ENCODE measurements at places on chromosomes 12 and 14.

GRCh38 chr12:12735301-12735700 lies 18.1 kb downstream of the CDKN1B start:
- DNase-seq, result no peak

GRCh38 chr14:51822499-51822898 lies 37.9 kb upstream of the GNG2 start:
- no peak for DNase-seq

GRCh38 chr12:12705838-12706520 lies 10.0 kb upstream of the GPR19 start:
- no peak for DNase-seq

- peak; percentile 92 for DNase-seq
Observed at GRCh38 chr14:93115069-93115820, 480 bp downstream of the ITPK1 start.

GRCh38 chr14:71588028-71588427 lies 344.2 kb upstream of the RGS6 start:
- DNase-seq, result no peak

- no peak for DNase-seq
Observed at GRCh38 chr14:77790566-77791224, 9.2 kb upstream of the ADCK1 start.

DNA sequence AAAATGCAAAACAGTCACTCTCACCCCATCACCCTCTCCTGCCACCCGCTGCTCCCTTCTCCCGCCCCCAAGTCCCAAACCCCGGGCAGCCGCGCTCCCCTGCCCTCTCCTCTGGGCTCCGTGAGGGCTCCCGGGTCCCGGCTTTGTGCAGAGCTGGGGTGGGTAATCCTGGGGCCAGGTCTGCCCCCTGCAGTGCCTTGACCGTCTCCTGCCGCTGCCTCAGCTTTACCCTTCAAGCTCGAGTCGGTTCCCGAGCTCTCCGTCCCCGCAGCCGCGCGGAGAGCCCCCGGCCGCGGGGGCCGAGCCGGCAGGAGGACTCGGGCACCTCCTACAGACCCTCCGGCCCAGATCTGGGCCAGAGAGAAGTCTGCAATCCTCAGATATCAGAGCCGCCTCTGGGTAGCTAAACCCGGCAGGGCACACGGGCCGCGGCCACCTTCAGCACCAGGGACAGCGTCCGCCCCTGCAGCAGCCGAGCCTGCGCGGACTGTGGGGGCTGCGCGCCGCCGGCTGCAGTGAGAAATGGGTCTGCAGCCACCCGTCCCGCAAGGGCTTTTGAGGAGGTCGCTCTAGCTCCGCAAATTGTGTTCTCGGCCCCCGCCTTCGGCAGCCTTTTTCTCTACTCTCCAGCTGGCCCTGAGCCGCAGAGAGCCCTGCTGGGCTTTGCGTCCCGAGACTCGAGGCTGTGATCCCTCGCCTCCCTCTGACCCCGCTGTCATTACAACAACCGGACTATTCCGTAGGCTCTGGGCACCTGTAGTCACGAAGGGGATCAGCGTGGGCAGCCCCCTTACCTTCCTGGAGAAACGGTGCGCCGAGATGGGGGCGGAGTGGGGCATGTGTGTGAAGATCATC lies 1.2 kb downstream of the PRMT8 start:
- DNase-seq, result peak; percentile 57

- no peak for DNase-seq
Observed at GRCh38 chr12:108955225-108955835, 65.5 kb downstream of the SVOP start.

- DNase-seq, result no peak
Observed at GRCh38 chr14:57575482-57575881, 81.8 kb upstream of the CCDC198 start.

DNA sequence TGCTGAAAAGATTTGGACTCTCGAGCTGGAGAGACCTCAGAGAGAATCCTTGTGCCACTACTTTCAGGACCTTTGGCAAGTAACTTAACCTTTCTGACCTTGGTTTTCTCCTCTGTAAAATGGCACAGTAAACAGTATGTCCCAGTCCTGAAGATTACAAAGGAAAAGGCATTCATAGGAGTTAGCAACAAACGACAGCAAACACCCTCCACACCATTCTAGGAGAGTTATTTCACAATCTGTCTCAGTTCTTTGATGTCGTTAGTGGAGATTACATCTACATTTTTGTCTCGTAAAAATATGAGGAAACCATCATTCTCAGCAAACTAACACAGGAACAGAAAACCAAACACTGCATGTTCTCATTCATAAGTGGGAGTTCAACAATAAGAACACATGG lies 205.7 kb downstream of the ITPR2 start:
- DNase-seq, result no peak

GRCh38 chr12:92854344-92854743 lies 74.8 kb downstream of the EEA1 start:
- DNase-seq, result no peak

DNA sequence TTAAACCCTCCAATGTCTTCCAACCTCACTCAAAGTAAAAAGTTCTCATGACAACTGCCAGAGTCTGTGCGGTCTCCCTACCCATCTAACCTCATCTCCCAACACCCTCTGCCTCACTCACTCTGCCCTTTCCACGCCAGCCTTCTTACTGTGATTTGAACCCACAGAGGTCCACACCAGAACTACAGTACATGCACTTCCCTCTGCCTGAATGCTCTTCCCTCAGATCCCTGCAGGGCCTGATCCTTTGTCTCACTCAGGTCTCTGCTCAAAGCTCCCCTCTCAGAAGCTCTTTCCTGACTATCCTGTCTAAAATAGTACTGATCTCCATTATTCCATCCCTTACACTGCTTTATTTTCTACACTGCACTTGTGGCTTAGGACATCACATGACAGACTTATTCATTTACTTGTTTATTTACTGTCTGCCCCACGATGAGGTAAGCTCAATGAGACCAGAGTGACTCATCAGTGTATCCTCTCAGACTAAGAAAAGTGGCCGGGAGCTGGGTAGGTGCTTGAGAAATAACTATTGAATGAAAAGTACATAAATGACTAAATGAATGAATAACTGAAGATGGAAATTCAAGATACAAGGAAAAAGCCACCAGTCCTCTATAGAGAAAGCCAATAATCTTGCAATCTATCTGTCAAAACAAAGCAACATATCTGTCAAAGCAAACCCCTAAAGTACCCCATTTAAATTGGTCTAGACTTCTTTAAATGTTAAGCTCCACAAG lies 17.1 kb downstream of the POMT2 start:
- DNase-seq, result no peak

- no peak for DNase-seq
Observed at GRCh38 chr12:27966870-27967269, 5.7 kb downstream of the PTHLH start.

DNA sequence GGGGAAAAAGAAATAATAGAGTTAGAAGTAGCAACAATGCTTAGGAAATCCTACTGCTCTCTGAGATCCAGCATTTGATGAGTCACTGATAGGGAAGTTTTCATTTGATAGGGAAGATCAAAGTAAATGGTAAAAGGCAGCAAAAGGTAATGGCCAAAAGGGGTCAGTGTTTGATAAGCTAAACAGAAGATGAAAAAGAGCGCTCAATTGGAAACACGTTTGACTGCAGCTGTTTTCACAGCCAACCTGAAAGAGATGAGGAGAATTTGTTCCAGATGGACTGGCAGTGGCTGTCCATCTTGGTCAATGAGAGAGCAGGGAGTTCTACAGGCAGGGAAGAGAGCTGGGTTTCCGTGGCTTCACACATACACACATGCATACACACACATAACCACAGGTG lies 264.2 kb downstream of the TMEM132C start:
- DNase-seq, result peak; percentile 9

- DNase-seq, result no peak
Observed at GRCh38 chr12:85803231-85803630, 33.0 kb downstream of the RASSF9 start.

DNA sequence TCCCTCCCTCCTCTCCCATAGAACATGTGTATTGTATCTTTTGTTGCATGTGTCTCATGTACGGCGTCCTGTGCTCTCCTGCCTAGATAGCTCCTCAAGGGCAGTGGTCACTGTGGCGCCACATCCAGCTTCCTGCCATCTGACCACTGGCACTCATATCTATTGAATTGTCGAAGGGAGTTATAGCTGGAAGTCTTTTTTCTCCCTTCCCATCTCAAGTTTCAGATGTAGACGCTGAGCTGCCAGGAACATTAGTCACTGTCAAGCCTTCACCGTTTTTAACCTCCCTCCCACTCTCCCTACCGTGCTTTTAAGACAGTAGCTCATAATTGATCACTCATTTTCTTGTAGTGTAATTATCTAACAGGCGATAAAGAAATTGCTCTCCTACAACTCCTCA lies 33.0 kb downstream of the MTHFD1 start:
- no peak for DNase-seq

All from natural killer cell (primary cell).